ENCODE measurements at places on chromosomes 12 and 14.

GRCh38 chr12:26524862-26525465 is 308.0 kb downstream of the ITPR2 start:
- DNase-seq, result no peak

- no peak for DNase-seq
These were observed 35.6 kb downstream of the DUSP6 start for GRCh38 chr12:89316705-89317139.

DNA sequence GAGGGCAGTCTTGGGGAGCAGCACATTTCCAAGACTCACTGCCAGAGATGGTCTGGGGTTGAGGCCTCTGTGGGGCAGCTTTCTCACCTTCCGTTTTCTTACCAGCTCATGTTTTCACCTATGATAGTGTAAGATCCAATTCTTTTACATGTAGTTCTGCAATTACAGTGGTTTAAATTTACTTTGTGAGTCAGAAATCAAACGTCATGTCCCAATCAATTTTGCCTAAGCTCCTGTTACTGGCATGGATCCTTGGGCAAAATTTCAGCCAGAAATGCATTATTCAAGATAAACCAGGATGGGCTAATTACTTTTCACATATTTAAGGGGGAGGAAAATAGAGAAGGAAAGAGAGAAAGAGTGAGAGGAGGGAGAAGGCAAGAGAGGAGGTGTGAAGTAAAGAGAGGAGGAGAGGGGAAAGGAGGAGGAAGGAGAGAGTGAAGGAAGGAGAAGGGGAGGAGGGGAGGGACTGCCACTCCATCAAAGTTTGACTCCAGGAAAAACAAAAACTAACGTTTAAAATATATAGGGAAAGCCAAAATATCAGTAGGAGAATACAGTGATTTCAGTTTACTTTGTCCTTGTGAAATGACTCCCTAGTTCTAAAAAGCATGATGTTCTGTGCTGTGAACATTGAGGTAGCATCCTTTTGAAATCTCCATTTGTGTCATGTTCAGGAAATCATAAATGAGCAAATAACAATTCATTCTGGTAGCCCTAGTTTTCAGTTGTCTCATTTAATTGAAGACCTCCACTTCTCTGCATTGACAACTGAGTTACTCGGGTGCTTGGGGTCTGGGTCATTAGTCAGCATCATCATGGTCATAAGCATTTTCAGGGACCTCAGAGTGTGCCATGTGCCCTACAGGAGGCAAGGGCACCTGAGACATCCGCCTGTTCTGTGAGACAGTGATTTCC is 3.0 kb downstream of the BMAL2 start:
- no peak for DNase-seq

- no peak for DNase-seq
These were observed 87.2 kb upstream of the FRMD6 start for GRCh38 chr14:51564460-51564859.

- DNase-seq, result no peak
These were observed 69.5 kb upstream of the ZDHHC17 start for GRCh38 chr12:76694369-76694768.

DNA sequence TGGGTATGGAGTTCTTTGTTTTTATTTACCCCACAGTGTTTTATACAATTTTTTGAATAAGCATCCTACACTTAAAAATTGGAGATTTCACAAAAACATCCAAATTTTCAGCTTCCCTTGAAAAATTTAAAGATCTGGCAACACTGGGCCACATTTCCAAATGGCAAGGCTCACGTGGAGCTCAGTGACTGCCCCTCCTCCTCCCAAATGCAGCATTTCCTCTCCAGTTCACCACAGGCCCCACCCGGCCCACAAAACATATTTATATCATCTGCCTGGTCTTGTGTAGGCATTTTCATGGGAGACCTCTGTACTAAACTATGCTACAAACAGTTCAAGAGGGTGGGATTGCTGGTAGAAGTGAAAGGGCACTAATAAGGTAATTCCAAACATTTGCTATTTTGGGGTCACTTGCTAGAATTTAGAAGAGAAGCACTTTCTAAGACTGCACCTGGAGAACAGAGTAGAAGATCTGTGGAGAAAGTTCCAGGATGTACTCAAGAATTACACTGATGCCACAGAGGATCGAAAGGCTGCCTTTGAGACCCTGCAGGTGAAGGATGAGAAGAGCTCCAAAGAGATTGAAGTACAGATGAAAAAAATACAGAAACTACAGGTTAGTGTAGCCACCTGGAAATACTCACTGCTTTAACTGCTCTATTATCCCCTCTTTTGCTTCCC is 7.3 kb downstream of the FKBP11 start:
- DNase-seq, result peak; percentile 35

- no peak for DNase-seq
These were observed 343.7 kb upstream of the NOVA1 start for GRCh38 chr14:26941521-26941920.

GRCh38 chr14:53896726-53897125 is 59.9 kb downstream of the BMP4 start:
- no peak for DNase-seq

DNA sequence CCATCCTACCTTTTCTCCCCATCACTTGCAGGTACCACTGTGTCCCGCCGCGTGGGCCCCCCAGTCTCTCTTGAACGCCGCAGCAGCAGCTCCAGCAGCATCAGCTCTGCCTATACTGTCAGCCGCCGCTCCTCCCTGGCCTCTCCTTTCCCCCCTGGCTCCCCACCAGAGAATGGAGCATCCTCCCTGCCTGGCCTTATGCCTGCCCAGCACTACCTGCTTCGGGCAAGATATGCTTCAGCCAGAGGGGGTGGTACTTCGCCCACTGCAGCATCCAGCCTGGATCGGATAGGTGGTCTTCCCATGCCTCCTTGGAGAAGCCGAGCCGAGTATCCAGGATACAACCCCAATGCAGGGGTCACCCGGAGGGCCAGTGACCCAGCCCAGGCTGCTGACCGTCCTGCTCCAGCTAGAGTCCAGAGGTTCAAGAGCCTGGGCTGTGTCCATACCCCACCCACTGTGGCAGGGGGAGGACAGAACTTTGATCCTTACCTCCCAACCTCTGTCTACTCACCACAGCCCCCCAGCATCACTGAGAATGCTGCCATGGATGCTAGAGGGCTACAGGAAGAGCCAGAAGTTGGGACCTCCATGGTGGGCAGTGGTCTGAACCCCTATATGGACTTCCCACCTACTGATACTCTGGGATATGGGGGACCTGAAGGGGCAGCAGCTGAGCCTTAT is 9.2 kb downstream of the ARHGAP9 start:
- DNase-seq, result no peak

GRCh38 chr14:20719777-20720176 is 25.9 kb upstream of the EDDM3A start:
- DNase-seq, result no peak

DNA sequence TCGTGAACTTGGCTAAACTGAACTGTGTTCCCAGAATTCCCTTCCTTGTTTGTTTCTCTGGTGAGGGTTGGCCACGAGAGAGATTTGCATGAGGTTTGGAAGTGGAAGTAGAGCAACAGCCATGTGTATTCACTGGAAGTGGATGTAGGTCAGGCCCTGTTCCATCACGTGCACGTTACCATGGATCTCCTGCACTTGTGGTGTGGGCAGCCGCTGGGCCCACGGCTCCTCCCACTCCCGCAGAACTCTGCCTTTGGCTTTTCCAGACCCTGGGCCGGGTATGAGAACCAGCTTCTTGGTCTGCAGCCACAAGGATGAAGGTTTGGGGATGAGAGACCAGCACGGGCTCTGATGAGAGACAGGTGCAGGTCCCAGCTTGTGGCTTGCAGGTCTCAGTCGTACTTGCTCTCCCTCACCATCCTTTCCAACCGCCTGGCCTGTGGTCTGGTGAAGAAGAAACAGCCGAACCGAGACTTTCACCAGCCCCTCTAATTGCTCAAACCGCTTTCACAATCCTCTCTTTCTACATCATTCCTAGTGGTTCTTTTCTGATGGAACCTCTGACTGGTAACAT is 94.9 kb downstream of the DUSP16 start:
- no peak for DNase-seq

- no peak for DNase-seq
These were observed 28.0 kb upstream of the TSPAN9 start for GRCh38 chr12:3049176-3049575.

DNA sequence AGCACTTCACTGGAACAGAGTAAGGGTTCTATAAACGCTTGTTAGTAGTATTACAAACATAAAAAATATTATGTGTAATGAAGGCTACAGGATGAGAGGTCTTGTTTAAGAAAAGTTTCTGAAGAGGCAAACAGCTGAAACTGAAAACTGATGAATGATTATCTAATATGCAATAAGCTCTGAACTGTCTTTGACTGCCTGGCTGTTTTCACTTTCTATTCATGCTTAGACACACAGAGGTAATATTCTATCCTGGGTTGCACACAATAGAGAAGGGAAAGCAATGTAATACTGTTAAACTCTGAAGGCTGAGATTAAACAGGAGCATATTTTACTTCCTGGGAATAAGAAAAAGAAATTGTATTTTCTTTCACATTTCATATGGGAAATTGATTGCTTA is 251.3 kb downstream of the ALX1 start:
- no peak for DNase-seq

DNA sequence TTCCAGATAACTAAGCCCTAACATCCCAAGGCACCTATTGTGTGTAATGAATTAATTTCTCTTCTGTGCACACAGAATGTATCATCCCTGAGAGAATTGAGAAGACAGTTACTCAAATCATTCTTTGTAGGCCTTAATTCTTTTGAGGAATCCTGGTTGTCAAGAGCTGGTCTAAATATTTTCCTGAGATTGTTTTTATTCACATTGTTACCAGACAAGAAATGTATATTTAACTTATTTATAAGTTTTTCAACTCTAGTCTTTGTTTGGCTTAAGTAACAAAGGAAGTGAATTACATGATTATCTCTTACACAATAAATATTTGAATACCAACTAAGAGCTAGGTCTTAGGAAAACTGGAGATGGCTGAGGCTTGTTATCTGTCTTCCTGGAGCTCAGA is 169.4 kb downstream of the DACT1 start:
- no peak for DNase-seq

DNA sequence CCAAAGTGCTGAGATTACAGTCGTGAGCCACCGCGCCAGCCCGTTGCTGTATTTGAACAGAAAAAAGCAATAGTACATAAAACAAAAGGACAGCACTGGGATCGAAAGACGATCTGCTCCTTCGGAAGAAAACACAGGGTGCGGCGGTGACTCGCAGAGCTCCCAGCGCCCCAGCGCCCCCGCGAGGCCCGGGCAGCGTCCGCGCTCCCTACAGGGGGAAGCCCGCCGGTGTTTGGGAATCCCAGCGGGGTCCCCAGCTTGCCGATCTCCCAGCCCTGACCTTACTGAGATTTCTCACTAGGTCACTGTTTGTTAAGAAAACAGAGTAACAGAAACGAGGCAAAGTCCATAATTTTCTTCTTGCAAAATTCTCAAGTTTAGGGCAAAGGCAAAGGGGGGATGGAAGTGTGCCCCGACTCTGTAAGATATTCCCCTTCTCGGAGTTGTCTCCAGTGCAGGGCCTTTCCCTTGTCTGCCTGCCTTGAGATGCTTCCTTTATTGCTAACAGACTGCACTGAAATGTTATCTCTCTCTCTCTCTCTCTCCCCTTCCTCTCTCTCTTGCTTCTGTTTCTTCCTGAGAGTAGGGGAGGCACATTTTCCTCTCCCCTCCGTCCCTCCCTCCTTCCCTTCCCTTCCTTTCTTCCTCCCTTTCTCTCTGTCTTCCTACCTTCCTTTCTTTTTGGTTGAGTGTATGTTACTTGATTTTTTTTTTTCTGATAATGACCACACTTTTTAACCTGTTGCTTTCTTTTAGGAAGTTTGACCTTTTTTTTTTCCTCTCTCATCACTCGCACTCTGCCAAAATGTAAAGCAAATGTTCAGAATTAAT is 91.9 kb downstream of the TMEM30B start:
- no peak for DNase-seq

DNA sequence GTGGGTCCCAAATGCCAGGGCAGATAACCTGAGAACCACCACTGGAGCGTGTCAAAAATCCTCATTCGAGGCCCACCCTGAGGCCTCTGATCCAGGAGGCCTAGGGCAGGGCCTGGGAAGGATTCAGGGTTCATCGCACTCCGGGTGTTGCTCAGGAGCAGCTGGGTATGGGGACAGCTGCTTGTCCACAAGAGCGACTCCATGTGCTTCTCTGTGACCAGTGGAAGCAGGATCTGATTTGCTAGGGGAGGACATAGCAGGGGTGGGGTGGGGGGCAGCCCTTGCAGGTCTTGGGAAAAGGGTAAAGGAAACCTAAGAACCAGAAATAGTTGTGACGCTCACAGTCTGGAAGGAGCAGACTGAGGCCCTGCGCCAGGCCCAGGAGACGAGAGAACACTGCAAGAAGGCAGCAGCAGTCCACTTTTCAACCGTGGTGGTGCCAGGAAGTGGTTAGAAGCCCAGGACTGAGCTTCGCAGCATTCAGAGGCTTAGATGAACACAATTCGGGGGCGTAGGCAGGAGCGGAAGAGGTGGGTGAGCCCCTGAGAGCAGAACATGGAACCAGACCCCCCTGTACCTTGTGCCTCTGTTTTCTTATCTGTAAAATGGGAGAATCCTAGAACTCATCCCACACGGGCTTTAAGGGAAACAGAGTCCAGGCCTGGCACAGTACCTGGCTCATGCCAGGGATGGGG is 33.7 kb downstream of the ITPK1 start:
- DNase-seq, result peak; percentile 29

- no peak for DNase-seq
These were observed 1031.8 kb downstream of the GALC start for GRCh38 chr14:86961106-86961716.

- DNase-seq, result no peak
These were observed 3.2 kb downstream of the DACT1 start for GRCh38 chr14:58640959-58641358.

DNA sequence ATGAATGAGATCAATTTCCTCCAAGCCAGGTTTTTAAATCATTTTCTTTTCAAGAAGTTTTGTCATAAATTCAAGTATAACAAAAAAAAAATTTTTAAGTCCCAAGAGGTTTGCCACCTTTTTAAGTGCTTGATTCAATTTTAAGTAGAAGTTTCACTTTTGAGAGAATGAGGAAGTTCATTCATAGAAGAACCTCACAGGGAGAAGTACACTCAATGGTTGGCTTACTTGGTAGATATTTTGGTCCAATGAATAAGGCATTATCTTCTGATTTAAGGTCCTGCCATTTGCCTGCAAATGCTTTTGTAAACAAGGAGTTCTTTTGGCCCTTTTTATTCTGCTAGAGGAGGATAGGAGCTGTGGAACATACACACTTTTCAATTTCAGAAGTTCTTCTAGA is 96.7 kb upstream of the NOVA1 start:
- no peak for DNase-seq

All from activated T-cell treated with anti-CD3 and anti-CD28 coated beads for 4 hours (primary cell).